Activated B cell treated with CpG ODN at 0.5 μM for 24 hours (primary cell): ENCODE measurements at places on chromosomes 1 and 21. TPM values are rescaled to one million over a fixed set of nuclear protein-coding genes. Genes with fewer than 3 reads are reported as not detected.

- no peak overlapping the region for H3K4me3 ChIP-seq
- H3K27ac ChIP-seq: no peak overlapping the region
- H3K36me3 ChIP-seq: no peaks in the 10 kb centered on the region
- H3K4me1 ChIP-seq: no peaks in the 10 kb centered on the region
These were observed 241.8 kb upstream of the POGK start for GRCh38 chr1:166597516-166597915.

DNA sequence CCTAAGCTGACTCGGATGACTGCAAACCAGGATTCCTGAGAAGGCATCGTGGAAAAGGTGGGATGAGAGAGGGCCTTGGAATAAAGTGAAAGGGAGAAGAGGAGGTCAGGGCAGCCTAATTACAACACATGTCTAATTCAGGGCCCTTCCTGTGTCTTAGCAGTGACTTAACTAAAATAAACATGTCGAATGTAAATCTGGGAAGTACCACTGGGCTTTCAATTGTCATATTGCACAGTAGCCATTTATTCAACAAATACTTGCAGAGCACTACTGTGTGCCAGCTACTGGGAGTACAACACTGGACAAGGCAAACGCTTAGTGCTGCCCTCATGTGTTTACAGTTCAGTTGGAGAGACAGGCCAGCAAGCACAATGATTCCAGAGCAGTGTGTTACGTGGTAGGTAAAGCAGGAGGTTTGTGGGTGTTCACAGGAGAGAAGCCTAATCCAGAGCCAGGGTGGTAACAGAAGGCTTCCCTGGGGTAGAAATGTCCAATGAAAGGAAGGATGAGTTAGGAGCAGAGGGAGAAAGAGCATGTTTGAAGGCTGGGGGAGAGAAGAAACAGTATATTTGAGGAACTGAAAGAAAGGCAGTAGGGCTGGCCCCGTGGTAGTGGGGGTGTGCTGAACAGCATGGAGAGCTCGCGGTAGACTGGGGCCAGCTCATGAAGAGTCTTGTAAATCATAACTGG is 38.0 kb upstream of the RASAL2 start:
- H3K4me1 ChIP-seq: peaks cover 7% of the 10 kb centered on the region
- no peak for DNase-seq
- H3K27ac ChIP-seq: no peak overlapping the region
- peaks cover 8% of the 10 kb centered on the region for H3K27me3 ChIP-seq
- H3K4me3 ChIP-seq: no peak overlapping the region

DNA sequence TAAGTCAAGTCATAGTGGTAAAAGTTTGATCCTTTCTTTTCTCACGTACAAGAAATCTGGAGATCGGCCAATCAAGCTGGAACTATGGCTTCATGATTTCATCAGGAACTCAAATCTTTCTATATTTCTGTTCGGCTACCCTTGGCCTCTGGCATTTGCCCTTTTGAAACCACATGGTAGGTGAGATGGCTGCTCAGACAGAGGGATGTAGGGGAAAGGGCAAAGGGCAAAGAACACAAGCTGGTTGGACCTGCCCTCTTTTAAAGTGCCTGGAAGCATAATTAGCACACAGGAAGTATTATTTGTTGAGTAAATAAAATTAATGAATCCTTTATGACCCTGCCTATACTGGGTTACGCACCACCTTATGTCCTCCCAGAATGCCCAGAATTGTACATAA is 11.5 kb upstream of the RGS1 start:
- no peaks in the 10 kb centered on the region for H3K27me3 ChIP-seq

GRCh38 chr1:243475966-243476365 is 220.1 kb downstream of the SDCCAG8 start:
- H3K4me1 ChIP-seq: peaks cover 25% of the 10 kb centered on the region
- H3K27me3 ChIP-seq: no peaks in the 10 kb centered on the region
- H3K27ac ChIP-seq: no peak overlapping the region
- no peak for DNase-seq
- no peak overlapping the region for H3K4me3 ChIP-seq
- H3K36me3 ChIP-seq: peaks cover 8% of the 10 kb centered on the region

- no peak overlapping the region for H3K4me3 ChIP-seq
- no peaks in the 10 kb centered on the region for H3K4me1 ChIP-seq
- H3K27ac ChIP-seq: no peak overlapping the region
- no peaks in the 10 kb centered on the region for H3K36me3 ChIP-seq
These were observed 291.1 kb downstream of the USP25 start for GRCh38 chr21:16020878-16021277.

GRCh38 chr1:65009176-65009575 is 42.8 kb upstream of the JAK1 start:
- no peak overlapping the region for H3K4me3 ChIP-seq
- no peak overlapping the region for H3K27ac ChIP-seq
- H3K4me1 ChIP-seq: peaks cover 20% of the 10 kb centered on the region
- H3K36me3 ChIP-seq: no peaks in the 10 kb centered on the region

DNA sequence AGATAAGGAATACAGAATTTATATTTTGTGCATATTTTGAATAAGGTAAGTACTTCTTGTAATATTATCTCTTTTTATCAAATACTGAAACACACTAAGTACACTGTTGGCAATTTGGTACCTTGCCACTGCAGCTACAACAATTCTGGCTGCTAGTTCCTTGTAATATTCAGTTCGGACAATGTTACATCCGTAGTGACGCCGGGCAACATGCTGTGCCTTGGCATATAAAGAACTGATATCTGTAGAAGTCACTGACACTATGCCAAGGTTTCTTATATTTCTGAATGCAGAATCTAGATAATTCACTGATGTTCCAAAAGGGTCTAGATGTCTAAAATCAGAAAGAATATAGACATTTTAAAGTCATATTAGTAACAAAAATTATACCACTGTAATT is 17.5 kb downstream of the TRMT1L start:
- no peak for DNase-seq
- H3K4me3 ChIP-seq: no peak overlapping the region
- H3K27ac ChIP-seq: no peak overlapping the region
- peaks cover 59% of the 10 kb centered on the region for H3K36me3 ChIP-seq

GRCh38 chr21:22898051-22898665 is 1899.9 kb downstream of the NCAM2 start:
- DNase-seq: no peak
- H3K27ac ChIP-seq: no peak overlapping the region
- no peaks in the 10 kb centered on the region for H3K4me1 ChIP-seq
- H3K4me3 ChIP-seq: no peak overlapping the region

DNA sequence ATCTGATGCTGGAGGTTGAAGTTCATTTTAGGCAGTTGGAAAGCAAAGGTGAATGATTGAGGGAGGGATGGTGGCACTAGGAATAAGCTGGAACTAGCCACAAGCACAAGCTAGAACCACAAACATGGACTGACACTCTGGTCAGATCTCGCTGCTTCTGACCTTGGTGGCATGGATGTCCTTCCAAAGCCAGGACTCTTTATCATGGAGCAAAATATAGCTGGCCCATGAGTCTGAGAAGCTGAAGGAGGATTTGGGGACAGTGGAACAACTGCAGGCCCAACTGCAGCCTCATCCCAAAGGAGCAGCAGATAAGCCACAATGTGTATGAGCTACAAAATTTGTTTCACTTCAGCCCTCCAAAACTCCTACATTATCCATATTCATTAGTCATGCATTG is 35.5 kb downstream of the SRSF11 start:
- no peak for DNase-seq
- no peaks in the 10 kb centered on the region for H3K4me1 ChIP-seq
- H3K36me3 ChIP-seq: peaks cover 25% of the 10 kb centered on the region
- no peak overlapping the region for H3K27ac ChIP-seq

DNA sequence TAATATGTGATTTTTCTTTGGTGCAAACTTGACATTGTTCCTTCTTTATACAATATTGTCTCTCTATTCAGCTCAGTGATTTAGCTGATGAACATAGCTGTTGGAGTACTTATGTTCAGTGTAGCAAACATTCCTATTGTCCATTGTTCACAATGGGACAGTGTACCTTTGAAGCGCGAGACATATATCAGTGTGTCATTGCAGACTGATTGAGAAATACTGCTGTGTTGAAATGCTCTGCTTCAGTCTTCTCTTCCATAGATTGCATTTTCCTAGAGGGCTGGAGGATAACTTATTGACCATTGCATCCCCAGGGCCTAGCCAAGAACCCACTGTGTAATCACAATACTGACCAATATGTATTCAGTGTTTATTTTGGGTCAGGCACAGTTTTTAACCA is 46.5 kb downstream of the HLX start:
- H3K4me1 ChIP-seq: peaks cover 1% of the 10 kb centered on the region
- H3K27ac ChIP-seq: no peak overlapping the region
- peaks cover 7% of the 10 kb centered on the region for H3K27me3 ChIP-seq
- no peak overlapping the region for H3K4me3 ChIP-seq
- DNase-seq: no peak

GRCh38 chr1:230809256-230809990 is 58.9 kb downstream of the C1orf198 start:
- no peak overlapping the region for H3K4me3 ChIP-seq
- peaks cover 5% of the 10 kb centered on the region for H3K27me3 ChIP-seq
- no peak overlapping the region for H3K27ac ChIP-seq
- no peak for DNase-seq
- H3K4me1 ChIP-seq: no peaks in the 10 kb centered on the region

DNA sequence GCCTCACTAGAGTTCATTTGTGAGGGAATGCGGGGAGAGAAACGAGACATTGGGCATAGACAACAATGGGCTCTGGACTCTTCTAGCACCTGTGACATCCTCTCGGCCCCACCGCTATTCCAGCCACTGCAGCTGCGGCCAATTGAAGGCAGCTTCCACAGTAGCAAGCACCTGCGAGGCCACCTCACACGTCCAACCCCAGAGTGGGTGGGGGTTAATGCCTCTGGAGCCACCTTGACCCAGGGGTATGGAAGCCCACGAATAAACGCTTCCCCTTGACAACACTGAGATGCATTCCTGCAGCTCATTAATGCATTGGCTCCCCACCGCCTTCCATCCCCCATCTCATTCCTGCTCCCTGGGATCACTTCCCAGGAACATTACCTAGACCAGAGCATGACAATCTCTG is 104.4 kb downstream of the GLIS1 start:
- H3K27ac ChIP-seq: no peak overlapping the region
- no peaks in the 10 kb centered on the region for H3K36me3 ChIP-seq
- no peak overlapping the region for H3K4me3 ChIP-seq

GRCh38 chr1:240820816-240821215 is 208.9 kb upstream of the GREM2 start:
- H3K27me3 ChIP-seq: no peaks in the 10 kb centered on the region
- DNase-seq: no peak
- no peaks in the 10 kb centered on the region for H3K36me3 ChIP-seq
- no peak overlapping the region for H3K4me3 ChIP-seq
- H3K4me1 ChIP-seq: no peaks in the 10 kb centered on the region

DNA sequence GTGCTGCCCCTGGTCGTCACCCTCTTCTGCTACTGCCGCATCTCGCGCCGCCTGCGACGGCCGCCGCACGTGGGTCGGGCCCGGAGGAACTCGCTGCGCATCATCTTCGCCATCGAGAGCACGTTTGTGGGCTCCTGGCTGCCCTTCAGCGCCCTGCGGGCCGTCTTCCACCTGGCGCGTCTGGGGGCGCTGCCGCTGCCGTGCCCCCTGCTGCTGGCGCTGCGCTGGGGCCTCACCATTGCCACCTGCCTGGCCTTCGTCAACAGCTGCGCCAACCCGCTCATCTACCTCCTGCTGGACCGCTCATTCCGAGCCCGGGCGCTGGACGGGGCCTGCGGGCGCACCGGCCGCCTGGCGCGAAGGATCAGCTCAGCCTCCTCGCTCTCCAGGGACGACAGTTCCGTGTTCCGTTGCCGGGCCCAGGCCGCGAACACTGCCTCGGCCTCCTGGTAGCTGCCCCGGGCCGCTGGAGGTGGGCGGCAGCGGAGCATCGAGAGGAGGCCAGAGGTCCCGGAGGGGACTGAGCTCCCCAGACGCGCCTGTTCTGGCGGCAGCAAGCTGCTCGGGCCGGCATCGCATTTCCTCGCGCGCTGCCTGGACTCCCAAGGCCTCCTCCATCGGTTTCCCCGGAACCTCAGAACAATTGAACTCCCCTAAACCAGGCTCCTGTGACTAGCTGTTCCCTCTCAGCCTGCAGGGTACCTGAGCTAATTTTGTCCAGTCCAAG is 1.1 kb downstream of the GPR25 start:
- peak overlapping the region; percentile 75 for H3K4me3 ChIP-seq
- peaks cover 16% of the 10 kb centered on the region for H3K27me3 ChIP-seq
- peaks cover 63% of the 10 kb centered on the region for H3K4me1 ChIP-seq
- peak overlapping the region; percentile 72 for H3K27ac ChIP-seq
- H3K36me3 ChIP-seq: no peaks in the 10 kb centered on the region
- peak; percentile 35 for DNase-seq

GRCh38 chr1:233677690-233678354 is 63.9 kb downstream of the KCNK1 start:
- no peak overlapping the region for H3K4me3 ChIP-seq
- no peaks in the 10 kb centered on the region for H3K36me3 ChIP-seq
- H3K27me3 ChIP-seq: peaks cover 8% of the 10 kb centered on the region
- DNase-seq: no peak
- H3K4me1 ChIP-seq: no peaks in the 10 kb centered on the region

GRCh38 chr1:248850124-248850523 is 8.8 kb downstream of the ZNF692 start:
- H3K27me3 ChIP-seq: no peaks in the 10 kb centered on the region
- no peak overlapping the region for H3K4me3 ChIP-seq
- DNase-seq: no peak
- peaks cover 11% of the 10 kb centered on the region for H3K4me1 ChIP-seq

DNA sequence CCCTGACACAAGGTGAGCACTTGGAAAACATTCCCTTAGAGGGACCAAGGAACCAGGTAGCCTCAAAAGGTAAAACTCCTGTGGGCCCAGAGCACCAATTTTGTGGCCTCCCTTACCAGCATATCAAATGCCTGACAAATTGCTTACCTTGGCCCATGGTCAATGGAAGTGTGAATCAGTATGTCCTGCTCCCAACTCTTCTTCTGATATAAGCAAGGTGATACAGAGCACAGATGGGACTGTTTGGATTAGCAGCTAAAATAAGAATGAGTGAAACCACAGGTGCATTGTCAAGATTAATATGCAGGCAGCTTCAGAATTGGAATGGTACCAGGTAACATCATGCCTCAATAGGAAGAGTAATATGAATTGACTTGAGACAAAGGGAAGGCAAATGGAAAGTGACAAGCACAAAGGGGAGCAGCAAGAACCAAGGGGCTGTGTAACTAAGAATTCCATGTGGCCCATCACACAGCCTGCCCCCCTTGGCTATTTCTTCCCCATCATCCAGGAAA is 156.8 kb upstream of the KCND3 start:
- no peaks in the 10 kb centered on the region for H3K4me1 ChIP-seq
- peaks cover 18% of the 10 kb centered on the region for H3K27me3 ChIP-seq
- H3K27ac ChIP-seq: no peak overlapping the region
- no peak for DNase-seq
- H3K4me3 ChIP-seq: no peak overlapping the region
- H3K36me3 ChIP-seq: no peaks in the 10 kb centered on the region

GRCh38 chr1:6185635-6186382 is 5.7 kb upstream of the CHD5 start:
- H3K4me1 ChIP-seq: peaks cover 18% of the 10 kb centered on the region
- peaks cover 65% of the 10 kb centered on the region for H3K36me3 ChIP-seq
- no peak overlapping the region for H3K27ac ChIP-seq
- no peak for DNase-seq
- H3K4me3 ChIP-seq: no peak overlapping the region

Gene WDR77
- 55.8 and 63.3 TPM in 2 replicates for total RNA-seq

Gene MAN1A2
- 43.3 and 46.0 TPM in 2 replicates for total RNA-seq

Gene FAM72D
- total RNA-seq: 0.17 and 0.20 TPM in 2 replicates

Gene NHLH1
- total RNA-seq: 0.46 and 0.71 TPM in 2 replicates

Gene UMODL1
- total RNA-seq: 0.04 TPM in 1 of 2 replicates, not detected in the other

Gene IL20
- not detected in 2 replicates for total RNA-seq

Gene OR2L3
- total RNA-seq: not detected in 2 replicates

Gene CHI3L1
- 0.38 TPM in 1 of 2 replicates, not detected in the other for total RNA-seq

Gene FHAD1
- total RNA-seq: not detected in 2 replicates

Gene RHD
- not detected in 2 replicates for total RNA-seq

Gene HSD3B2
- not detected in 2 replicates for total RNA-seq
